ENCODE measurements at places on chromosomes 5 and 9. TPM values are rescaled to one million over a fixed set of nuclear protein-coding genes. Genes with fewer than 3 reads are reported as not detected.

DNA sequence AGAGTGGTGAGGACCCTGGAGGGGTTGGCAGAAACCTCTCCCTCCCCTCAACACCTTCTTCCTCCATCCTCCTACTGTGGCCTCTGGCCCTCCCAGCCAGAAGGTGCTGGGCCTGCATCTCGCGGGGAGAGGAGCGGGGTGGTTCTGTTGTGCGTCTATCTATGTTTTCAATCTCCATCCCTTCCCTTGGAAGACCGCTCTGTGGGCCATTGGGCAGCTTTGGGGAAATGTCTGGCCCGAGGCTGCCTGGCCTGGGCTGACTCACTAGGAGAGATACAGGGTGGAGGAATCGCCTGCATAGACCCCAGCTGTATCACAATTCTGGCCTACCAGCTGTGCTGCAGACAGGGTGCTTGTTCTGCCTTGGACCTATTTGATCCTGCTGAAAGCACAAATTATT lies 48.4 kb upstream of the DAB2IP start:
- H3K36me3 ChIP-seq = no peaks in the 10 kb centered on the region
- no peak overlapping the region for H3K4me3 ChIP-seq
- no peak for DNase-seq
- H3K27ac ChIP-seq = no peak overlapping the region

DNA sequence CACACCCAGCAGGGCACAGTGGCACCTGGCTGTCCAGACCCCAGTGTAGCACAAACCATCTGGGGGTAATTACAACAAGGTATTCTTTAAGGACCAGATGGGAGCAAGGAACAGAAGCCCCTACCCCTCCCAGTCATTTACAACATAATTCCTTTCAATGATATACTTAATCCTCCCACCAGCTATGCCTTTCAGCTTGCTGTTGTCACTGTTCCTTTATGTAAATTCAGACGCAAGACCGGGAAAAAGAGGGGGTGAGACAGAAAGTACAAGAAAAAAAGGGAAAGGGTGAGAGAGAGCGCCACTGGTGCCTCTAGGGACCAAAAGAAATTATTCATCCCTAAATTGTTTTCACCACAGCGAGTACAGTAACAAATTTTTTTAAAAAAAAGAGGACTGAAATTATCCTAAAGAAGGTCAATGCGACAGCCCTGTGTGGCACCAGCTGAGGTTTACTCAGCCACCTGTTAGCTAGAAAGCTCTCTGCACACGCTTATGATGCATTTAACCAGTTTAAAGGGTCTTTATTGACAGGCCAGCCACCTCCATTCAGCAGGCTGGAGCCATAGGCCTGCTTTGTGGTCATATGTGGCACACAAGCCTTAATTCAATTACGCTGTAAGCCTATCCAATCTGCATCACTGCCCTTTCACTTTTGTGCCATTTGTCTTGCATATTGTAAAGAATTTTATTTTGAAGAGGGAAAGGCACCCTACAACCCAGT lies 210.2 kb upstream of the ISL1 start:
- no peak overlapping the region for H3K4me3 ChIP-seq
- peak overlapping the region; percentile 33 for H3K27ac ChIP-seq
- no peak for DNase-seq
- peaks cover 4% of the 10 kb centered on the region for H3K4me1 ChIP-seq
- H3K36me3 ChIP-seq = no peaks in the 10 kb centered on the region
- H3K27me3 ChIP-seq = no peaks in the 10 kb centered on the region

DNA sequence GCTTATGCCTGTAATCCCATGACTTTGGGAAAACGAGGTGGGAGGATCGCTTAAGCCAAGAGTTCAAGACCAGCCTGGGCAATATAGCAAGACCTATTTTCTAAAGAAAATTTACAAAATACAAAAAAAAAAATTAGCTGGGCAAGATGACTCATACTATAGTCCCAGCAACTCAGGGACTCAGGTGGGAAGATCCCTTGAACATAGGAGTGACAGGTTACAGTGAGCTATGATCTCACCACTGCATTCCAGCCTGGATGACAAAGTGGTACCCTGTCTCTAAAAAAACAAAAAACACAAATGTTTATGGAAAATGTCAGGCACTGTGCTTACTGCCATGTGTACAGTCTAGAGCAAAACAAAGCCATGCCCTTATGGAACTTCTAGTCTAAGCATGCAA lies 823.3 kb upstream of the DMAC1 start:
- H3K36me3 ChIP-seq = peaks cover 3% of the 10 kb centered on the region
- H3K27ac ChIP-seq = no peak overlapping the region

RANBP17 gene
- 32.8 TPM for total RNA-seq

CORO2A gene
- 6.0 TPM for total RNA-seq

GRCh38 chr9:77507212-77507961 lies 140.7 kb downstream of the GNA14 start:
- no peaks in the 10 kb centered on the region for H3K27me3 ChIP-seq
- H3K4me1 ChIP-seq = no peaks in the 10 kb centered on the region
- no peak overlapping the region for H3K27ac ChIP-seq
- H3K36me3 ChIP-seq = no peaks in the 10 kb centered on the region
- no peak for DNase-seq
- no peak overlapping the region for H3K4me3 ChIP-seq

DNA sequence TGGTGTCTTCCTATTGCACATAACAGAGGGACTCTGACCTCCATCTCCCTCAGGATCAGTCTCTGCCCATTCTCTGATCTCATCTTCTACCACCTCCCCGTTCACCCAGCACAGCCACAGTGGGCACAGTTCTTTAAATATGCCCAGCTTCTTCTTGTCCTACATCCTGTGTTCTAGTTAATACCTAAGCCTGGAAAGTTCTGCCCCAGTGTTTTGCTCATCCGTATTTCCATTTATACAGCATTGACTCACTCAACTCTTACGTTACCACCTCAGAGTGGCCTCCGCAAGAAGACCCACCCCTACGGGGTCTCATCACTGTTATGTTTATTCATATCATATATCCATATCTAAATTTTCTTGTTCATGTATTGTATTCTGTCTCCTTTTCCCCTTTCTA lies 315.5 kb downstream of the ADGRV1 start:
- H3K27me3 ChIP-seq = no peaks in the 10 kb centered on the region
- peaks cover 9% of the 10 kb centered on the region for H3K36me3 ChIP-seq
- no peak overlapping the region for H3K4me3 ChIP-seq
- no peak overlapping the region for H3K27ac ChIP-seq
- peaks cover 11% of the 10 kb centered on the region for H3K4me1 ChIP-seq
- DNase-seq = no peak

IQGAP2 gene
- total RNA-seq = 17.2 TPM

GRCh38 chr9:14903040-14903439 lies 7.2 kb downstream of the FREM1 start:
- H3K27ac ChIP-seq = no peak overlapping the region
- DNase-seq = no peak
- peaks cover 21% of the 10 kb centered on the region for H3K4me1 ChIP-seq
- H3K27me3 ChIP-seq = peaks cover 7% of the 10 kb centered on the region
- H3K4me3 ChIP-seq = no peak overlapping the region

GRCh38 chr9:13975611-13976290 lies 338.2 kb downstream of the NFIB start:
- H3K27me3 ChIP-seq = peaks cover 4% of the 10 kb centered on the region
- no peaks in the 10 kb centered on the region for H3K36me3 ChIP-seq
- H3K4me3 ChIP-seq = no peak overlapping the region
- H3K4me1 ChIP-seq = peaks cover 14% of the 10 kb centered on the region
- DNase-seq = no peak
- H3K27ac ChIP-seq = no peak overlapping the region

GRCh38 chr5:174769005-174769404 lies 44.6 kb downstream of the MSX2 start:
- H3K36me3 ChIP-seq = no peaks in the 10 kb centered on the region
- peaks cover 7% of the 10 kb centered on the region for H3K4me1 ChIP-seq
- H3K27me3 ChIP-seq = peaks cover 16% of the 10 kb centered on the region
- H3K27ac ChIP-seq = no peak overlapping the region

OTP gene
- not detected for total RNA-seq

GRCh38 chr9:133581513-133582343 lies 27.5 kb downstream of the FAM163B start:
- H3K4me3 ChIP-seq = no peak overlapping the region
- no peaks in the 10 kb centered on the region for H3K36me3 ChIP-seq
- no peak overlapping the region for H3K27ac ChIP-seq
- H3K4me1 ChIP-seq = peaks cover 9% of the 10 kb centered on the region
- peaks cover 29% of the 10 kb centered on the region for H3K27me3 ChIP-seq

DNA sequence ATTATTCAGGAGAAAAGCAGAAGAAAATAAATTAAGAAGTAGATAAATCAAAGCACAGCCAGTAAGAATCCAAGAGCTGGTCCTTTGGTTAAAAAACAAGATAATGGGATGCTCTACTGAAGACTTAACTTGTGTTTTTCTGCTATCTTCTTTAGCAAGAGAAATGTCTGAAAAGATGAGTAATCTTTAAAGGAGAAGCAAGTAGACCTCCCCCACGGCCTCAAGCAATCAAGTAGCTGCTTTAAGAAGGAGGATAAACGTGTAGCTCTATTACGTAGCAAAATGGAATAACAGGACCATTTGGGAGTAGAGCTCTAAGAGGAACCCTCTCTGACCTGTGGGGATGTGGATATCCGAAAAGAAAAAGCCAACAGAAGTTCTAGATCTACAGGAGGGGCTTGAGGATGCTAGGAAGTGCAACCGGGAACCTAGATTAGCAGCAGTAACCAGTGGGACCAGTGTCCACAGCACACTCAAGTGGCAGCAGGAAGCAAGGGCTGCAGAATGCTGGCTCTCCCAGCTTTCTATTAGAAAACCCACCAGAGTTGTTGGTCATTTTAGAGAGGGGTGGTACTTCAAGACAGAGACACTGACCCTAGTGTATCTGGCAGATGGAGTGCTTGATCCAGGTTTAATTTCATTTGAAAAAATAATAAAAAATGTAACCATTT lies 185.4 kb downstream of the GABBR2 start:
- H3K4me1 ChIP-seq = no peaks in the 10 kb centered on the region
- H3K4me3 ChIP-seq = no peak overlapping the region
- H3K27me3 ChIP-seq = peaks cover 15% of the 10 kb centered on the region
- H3K36me3 ChIP-seq = no peaks in the 10 kb centered on the region
- H3K27ac ChIP-seq = no peak overlapping the region
- no peak for DNase-seq

- H3K27me3 ChIP-seq = no peaks in the 10 kb centered on the region
- H3K36me3 ChIP-seq = no peaks in the 10 kb centered on the region
- H3K4me3 ChIP-seq = no peak overlapping the region
- no peaks in the 10 kb centered on the region for H3K4me1 ChIP-seq
Measured at GRCh38 chr9:11319538-11319937, 706.7 kb upstream of the PTPRD start.

GRCh38 chr5:39482098-39482497 lies 57.3 kb upstream of the DAB2 start:
- H3K27me3 ChIP-seq = no peaks in the 10 kb centered on the region
- H3K36me3 ChIP-seq = no peaks in the 10 kb centered on the region
- H3K4me1 ChIP-seq = peaks cover 29% of the 10 kb centered on the region
- no peak overlapping the region for H3K27ac ChIP-seq

LYRM7 gene
- 6.1 TPM for total RNA-seq

SPATA31D4 gene
- total RNA-seq = not detected

GRCh38 chr9:89600831-89601230 lies 4.0 kb upstream of the GADD45G start:
- DNase-seq = no peak
- no peak overlapping the region for H3K4me3 ChIP-seq
- H3K4me1 ChIP-seq = peaks cover 9% of the 10 kb centered on the region
- no peak overlapping the region for H3K27ac ChIP-seq

DNA sequence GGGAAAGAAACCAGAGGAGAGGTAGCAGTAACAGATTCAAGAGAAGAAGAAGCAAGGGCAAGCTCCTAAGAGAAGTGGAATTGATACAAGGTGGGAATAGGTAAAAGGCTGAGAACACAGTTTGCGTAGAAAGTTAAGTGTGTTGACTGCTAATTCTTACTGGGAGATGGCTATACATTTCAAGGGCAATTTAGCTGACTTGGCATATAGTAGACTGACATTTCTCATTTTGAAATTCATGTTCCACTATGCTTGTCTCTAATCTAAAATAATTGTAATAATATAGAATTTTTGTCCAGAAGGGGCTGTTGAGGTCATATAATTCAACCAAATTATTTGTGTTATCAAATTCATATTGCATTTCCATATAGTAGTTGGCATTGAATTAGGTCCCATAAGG lies 144.0 kb downstream of the ATG10 start:
- no peaks in the 10 kb centered on the region for H3K27me3 ChIP-seq
- H3K36me3 ChIP-seq = no peaks in the 10 kb centered on the region
- DNase-seq = no peak
- no peak overlapping the region for H3K27ac ChIP-seq

DNA sequence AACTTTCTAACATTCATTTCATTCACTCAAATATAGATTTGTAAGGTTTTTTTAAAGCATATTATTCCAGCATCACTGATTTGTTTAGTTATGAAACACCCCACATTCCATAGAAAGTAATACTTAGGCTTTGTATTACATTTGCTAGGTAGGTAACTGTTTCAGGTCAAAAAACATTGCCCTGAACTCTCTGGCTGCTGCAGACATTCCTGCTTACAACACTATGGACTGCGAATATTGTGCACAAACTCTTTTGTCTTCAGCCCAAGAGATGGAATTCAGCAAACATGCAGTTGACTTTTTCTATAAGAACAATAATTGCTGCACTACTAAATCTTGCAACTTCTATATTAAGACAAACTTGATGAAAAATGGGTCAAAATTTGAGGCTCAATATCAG lies 301.0 kb downstream of the ARL15 start:
- no peak for DNase-seq
- H3K4me1 ChIP-seq = peaks cover 18% of the 10 kb centered on the region
- no peak overlapping the region for H3K4me3 ChIP-seq

DNA sequence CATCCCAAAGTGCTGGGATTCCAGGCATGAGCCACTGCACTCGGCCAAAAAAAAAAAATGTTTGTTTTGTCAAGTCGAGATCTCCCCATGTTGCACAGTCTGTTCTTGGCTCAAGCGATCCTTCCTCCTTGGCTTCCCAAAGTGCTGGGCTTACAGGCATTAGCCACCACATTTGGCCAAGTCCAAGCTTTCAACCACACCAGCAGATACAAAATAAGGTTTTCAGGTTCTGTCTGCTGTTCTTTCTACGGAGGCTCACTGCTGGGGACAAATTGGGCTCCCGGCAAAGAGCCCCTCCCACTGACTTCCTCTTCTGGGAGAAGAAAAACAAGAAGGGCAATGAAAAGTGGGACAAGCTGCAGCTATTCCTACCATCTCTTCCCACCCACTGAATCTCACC lies 37.6 kb upstream of the GGTA1 start:
- no peaks in the 10 kb centered on the region for H3K4me1 ChIP-seq
- no peak for DNase-seq
- H3K27ac ChIP-seq = no peak overlapping the region
- H3K36me3 ChIP-seq = no peaks in the 10 kb centered on the region
- H3K4me3 ChIP-seq = no peak overlapping the region

Data from progenitor cell of endocrine pancreas (in vitro differentiated cells).